ENCODE measurements at places on chromosomes 1 and 21.

DNA sequence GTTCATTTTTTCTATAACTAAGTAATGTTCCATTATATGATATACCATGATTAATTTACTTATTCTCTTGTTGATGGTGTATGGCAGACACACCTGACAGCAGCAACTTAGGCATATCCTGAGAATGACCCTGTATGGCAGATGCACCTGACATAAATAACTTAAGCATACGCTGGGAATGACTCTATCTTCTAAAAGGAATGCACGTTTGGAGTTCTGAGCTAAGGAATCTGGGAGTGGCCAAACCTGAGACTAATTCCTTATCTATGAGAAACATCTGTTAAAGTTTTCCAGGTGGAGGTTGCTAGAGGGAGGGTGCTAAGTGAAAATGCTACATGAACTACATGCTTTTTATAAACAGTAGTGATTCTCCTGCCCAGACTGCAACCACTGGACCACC is 96.7 kb upstream of the RGS18 start:
- no peak for DNase-seq

GRCh38 chr1:150683914-150684313 is 13.0 kb downstream of the GOLPH3L start:
- DNase-seq, result no peak

GRCh38 chr21:19712441-19712840 is 1285.8 kb upstream of the NCAM2 start:
- no peak for DNase-seq

DNA sequence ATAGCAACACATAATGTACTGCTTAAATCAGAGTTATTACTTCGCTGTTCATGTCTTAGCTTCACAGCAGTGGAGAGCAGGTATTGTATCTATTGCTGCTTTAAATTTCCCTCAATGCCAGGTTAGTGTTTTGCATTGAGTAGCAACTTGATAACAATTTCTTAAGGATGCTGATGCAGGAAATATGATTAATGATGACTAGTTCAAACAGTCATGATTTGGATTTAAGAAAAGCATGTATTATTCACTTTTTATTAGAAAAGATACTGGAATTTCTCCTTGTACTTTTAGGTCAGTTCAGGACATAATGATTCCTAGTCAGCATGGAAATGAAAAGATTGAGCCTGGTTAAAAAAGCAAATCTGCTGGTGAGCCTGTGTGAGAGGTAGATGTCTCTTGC is 67.2 kb upstream of the ARHGAP29 start:
- DNase-seq, result no peak

GRCh38 chr1:151574575-151575529 is 34.7 kb downstream of the TUFT1 start:
- DNase-seq, result no peak

GRCh38 chr1:67831850-67832513 is 1.3 kb downstream of the GNG12 start:
- DNase-seq, result no peak

DNA sequence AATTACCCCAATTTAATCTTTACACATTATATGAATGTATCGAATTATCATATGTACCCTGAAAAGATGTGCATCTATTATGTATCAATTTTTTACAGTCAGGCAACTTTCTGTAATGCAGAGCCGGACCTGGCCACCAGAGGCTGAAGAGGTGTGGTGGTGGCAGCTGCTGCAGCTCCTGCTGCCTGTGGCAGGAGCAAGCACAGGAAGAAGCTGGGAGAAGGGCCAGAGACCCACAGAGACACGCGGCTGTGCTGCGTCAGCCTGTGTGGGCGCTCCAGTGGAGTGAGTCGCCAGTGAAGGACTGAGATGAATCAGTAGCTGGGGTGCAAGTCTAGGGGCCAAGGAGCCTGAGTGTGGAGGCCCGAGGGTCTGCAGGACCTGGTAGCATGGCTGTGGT is 74.3 kb upstream of the COG2 start:
- no peak for DNase-seq

DNA sequence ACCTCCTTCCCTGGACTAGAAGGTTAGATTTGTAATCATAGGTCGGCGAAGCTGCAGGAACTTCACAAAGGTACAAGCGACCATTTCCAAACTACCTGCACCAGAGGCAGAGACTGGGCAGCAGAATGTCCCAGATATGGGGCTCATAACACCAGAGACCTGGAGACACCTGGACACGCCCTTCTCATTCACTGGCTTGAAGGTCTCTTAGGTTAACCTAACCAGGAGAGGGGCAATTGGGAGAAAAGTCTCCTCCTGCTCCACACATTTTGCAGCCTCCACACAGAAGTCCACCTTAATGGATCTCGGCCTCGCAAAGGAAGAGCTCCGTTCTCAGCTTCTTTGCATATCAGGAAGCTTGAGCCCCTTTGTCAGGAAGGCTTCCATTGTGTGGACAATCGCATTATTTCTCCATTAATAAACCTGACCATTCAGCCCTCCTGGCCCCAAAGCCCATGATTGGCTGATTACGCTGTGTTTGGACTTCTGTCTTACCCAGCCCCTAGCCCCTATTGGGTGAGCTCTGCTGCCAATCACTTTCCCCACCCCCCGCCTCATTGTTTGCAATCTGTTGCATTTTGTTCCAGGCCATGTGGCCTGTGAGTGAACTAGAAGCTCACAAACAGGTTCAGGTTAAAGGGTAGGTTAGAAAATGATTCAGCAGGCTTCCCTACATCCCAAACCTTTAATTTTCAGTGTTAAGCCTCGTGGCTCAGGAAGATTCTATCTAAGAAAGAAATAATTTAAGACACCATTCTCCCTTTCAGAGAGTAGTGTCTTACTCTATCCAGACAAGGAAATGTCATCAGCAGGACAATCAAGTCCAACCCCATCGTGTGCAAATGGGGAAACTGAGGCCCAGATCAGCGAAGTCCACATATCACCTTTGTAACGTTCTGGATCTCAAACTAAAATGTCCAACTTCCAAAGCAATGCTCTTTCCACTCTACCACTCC is 2.8 kb downstream of the MYCL start:
- DNase-seq, result no peak

DNA sequence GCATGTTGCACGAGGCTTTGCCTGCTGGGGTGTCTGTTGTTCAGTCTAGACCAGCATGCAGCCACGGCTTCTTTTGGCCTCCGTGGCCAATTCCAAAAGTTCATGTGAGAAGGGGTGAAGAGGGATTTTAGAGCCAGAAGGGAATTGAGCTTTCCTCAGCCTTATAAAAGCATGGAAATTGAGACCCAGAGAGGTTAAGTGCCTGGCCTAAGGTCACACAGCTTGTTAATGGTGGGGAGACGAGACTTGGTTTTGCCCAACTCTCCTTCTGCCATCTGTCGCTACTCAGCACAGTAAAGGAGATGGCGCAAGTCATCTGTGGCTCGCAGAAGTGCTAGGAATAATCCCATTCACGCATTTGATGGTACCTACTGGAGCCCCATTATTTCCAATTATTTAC is 25.7 kb downstream of the ZBTB18 start:
- DNase-seq, result no peak

DNA sequence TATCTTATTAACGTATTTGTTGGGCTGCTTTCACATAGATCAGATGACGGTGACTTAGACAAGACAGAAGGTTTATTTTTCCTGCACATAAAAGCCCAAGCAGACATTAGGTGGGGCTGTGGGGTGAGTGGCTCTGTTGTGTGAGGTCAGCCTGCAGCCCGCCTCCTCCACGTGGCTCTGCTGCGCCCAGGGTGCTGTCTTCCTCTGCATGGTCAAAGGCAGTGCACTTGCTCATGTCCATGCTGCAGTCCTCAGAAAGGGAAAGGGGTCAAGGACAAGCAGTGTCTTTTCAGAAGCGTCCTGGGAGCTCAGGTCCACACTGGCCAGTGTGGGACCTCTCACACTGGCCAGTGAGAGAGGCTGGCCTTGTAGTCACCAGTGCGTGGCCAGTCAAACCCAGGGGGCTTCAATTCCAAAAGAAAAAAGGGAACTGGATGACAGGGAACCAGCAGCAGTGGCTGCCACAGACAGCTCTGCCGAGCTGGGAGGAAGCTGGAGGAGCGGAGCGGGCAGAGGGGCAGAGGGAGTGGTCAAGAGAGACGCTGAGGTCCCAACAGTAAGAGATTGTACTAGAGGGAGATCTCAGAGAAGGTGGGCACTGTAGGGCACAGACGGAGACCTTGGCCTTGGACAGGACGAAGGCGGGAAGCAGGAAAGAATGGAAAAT is 35.9 kb upstream of the SLC45A1 start:
- no peak for DNase-seq

DNA sequence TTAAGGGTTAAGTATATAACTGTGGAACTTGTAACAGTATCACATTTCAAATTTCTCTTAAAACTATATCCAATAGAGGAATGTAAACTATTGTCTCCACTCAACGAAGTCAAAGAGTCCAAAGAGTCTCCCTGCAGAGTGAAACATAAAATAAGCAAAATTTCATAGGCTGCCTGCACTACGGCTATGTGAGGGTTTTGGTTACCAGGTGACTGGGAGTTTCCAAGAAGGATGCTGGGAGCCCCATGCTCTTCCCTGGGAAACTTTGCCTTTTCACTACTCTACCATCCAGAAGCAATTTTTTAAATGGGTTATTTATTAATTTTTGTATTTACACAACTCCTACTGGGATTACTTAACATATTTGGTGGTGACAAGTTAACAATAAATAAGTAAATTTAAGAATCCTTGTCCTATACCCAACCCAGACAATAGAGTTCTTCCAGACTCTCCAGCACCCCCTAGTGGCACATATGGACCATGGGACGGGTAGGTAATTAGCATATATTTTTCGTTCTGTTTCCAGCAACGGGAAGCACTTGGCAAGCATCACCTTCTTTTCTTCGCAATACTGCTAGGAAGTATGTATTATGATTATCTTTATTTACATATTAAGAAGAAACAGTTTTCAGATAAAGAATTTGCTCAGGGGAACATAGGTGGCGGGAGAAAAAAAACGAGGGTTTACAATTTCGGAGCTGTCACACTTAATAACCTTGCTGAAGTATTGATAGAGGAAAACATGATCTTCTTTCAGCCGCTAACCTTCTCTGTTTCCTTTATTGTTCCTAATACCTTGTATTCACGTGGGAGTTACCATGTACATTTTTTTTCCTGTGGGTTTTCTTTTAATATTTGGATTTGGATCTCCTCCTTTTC is 3.5 kb downstream of the FMO2 start:
- no peak for DNase-seq

DNA sequence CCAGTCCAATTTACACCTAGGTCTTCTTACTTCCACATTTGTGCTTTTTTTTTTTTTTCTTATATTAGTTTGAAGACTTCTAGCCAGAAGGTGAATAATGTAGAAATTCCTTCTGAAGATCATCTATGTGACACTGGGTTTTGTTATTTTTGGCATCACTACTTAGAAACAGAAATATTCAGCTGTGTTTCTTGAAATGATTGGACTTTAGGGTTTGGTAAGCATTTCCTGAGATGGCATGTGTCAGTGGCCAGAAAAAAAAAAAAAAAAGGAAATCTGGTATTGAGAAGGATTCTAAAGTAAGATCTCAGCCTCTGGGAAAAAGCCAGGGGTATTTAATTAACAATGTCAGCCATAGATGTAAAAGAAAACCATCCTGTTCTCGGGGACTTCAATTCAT is 43.4 kb upstream of the LRRC8C start:
- DNase-seq, result no peak

DNA sequence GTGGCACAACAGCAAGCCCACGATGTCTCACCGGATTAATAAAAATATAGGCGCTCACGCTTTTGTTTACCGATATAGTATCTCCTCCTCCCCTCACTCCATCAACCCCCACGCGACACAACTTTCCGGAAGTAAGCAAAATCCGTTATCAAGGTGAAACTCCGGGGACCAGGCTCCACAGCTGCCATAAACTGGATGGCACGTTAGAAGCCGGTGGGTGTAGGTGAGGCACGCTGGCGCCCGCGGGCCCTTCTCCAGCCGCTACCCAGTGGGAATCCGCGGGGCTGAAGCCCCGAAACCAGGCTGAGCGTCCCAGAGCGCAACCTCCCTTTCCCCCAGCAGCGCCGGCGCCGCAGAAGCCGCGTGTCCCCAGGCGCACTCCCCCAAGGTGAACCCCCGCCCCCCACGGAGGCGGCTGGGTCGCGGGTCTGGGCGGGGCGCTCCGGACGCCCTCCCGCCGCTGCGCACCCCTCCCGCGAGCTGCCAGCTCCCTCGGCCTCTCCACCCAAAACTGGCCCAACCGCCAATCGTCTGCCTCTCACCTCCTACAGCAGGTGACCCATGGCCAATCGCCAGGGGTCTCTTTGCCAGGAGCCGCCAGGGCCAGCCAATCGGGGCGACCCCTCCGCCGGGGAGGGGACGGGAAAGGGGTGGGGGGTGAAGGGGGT is 112.4 kb downstream of the OSBPL9 start:
- DNase-seq, result peak; percentile 83

DNA sequence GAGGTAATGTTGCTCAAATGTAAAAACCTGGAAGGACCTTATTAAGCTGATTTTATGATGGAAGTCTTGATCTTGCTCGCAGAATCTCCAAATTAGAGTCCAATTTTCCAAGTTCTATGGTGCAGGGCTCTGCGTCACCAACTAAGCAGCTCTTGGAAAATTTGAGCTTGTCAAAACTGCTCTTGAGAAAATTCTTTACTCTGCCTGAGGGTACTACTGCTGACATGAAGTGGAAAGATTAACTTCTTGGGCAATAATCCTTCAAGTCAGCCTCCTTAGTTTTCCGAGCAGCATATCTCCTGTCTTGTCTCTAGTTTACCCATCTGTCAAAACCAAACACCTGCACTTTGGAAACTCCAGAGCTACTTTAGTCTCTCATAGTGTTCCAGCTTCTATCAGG is 293.7 kb downstream of the KCTD3 start:
- DNase-seq, result no peak

- DNase-seq, result no peak
These were observed 69.4 kb downstream of the LRRC8D start for GRCh38 chr1:89890085-89890752.

GRCh38 chr1:246043556-246043955 is 463.5 kb downstream of the SMYD3 start:
- no peak for DNase-seq

DNA sequence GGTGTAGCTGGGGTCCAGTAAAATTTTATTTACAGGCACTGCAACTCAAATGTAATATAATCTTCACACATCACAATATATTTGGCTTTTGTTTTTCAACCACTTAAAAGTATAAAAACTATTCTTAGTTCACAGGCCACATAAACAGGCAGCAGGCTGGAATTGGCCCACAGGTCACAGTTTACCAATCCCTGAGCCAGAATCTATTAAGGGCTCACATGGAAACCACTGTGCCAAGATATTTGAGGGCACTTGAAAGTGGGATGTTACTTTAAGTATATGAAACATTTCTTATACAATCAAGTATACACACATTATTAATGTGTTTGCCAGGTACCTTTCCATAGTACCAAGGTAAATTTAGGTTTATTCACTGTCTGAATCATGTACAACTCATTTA is 71.9 kb upstream of the PRDX6 start:
- DNase-seq, result no peak

- DNase-seq, result no peak
These were observed 862 bp upstream of the ID3 start for GRCh38 chr1:23559985-23560741.

- no peak for DNase-seq
These were observed 28.0 kb downstream of the RASAL2 start for GRCh38 chr1:178121883-178122282.

DNA sequence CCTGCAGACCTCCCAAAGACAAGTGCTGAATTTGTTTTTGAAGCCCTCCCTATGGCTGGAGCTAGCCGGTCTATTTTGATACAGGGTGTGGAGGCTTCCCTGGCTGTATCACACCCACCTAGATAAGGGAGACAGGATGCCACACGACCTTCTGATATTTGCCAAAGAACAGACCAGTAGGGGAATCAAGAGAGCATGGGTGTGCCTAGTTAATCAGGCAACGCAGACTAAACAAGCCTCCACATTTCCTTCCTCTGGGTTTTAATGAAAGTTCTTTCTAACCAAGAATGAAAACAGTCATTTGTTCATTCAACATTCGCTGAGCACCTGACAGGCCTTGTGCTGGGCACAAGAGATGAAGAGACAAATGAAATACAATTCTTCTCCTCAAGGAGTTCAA is 446.8 kb downstream of the PLPP3 start:
- no peak for DNase-seq

Data from stimulated activated CD8-positive, alpha-beta memory T cell treated with anti-CD3 and anti-CD28 coated beads, Interleukin-7, amount 100 ng/mL, for 1 hour (primary cell).